NCI-H1694 (cell line): ENCODE measurements at places on chromosomes 3 and 15.

DNA sequence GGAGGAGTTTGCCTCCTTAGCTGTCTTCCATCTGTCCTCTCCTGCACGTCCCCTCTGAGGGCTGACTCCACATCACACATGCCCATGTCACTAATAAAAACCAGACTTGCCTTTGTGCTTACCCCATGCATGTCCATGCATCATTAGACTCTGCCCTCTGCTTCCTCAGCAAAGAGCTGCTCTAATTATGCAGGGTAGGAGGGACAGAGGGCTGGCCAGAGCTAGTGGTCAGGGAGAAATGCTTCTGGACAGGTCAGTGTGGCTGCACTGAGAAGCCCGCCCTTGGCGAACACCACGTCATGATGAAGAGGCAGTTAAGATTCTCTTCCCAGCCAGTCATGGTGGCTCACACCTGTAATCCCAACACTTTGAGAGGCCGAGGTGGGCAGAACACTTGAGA lies 8.9 kb downstream of the CA12 start:
- DNase-seq = no peak

GRCh38 chr15:50543556-50543955 lies 2.9 kb downstream of the USP50 start:
- DNase-seq = no peak

- no peak for DNase-seq
Measured at GRCh38 chr3:16468336-16469098, 45.0 kb downstream of the RFTN1 start.

DNA sequence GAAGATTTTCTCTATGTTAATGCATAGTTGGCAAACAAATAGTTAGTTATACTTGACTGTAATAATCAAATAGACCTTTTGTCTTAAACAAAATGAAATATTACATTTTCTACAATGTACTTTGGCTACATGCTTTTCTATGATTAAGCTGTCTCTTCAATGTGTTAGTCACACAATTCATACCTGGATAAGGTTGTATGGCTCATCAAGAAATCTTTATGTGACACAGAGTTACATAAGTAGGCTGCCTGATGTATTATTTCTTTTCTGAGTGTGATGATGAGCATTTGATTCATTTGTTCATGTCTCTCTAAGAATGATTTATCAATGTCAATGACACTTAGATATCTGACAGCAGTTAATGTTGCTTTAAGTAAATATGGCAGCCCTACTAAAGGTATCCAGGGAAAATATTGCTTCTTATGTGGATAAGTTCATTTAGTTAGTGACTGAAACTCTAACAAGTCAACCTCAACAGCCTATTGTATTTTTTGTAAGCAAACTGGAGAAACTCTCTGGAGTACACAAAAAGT lies 157.4 kb upstream of the SOX2 start:
- DNase-seq = no peak

GRCh38 chr15:24948495-24948894 lies 6.3 kb upstream of the SNRPN start:
- no peak for DNase-seq

- no peak for DNase-seq
Measured at GRCh38 chr15:58548308-58549012, 116.7 kb downstream of the LIPC start.

DNA sequence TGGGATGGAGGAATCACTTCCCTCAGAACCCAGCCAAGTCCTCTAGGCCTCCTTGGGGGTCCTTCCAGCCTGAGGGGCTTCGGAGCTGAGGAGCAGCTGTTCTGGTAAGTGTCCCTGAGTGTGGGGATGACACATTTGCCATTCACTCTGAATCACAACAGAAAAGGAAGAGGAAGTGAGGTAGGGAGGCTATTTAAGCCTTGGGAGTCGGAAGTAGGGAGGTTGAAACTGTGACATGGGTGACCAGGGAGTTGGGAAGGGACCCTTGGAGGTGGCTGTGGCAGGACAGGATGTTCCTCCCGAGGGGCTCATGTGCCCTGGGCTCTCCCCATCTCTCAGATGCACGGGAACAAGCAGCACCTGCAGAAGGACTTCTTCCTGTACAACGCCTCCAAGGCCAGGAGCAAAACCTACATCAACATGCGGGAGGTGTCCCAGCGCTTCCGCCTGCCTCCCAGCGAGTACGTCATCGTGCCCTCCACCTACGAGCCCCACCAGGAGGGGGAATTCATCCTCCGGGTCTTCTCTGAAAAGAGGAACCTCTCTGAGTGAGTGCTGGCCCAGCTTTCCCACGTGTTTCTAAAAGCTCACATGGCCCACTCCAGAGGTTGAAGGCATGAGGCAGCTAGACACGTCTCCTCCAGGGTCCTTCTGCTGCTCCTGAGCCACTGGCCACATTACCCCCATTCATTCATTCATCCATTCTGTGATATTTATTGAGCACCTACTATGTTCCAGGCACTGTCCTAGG lies 43.3 kb downstream of the CAPN3 start:
- no peak for DNase-seq

- no peak for DNase-seq
Measured at GRCh38 chr15:56608993-56609392, 124.3 kb downstream of the ZNF280D start.

- no peak for DNase-seq
Measured at GRCh38 chr15:72086010-72086697, 31.8 kb downstream of the MYO9A start.

DNA sequence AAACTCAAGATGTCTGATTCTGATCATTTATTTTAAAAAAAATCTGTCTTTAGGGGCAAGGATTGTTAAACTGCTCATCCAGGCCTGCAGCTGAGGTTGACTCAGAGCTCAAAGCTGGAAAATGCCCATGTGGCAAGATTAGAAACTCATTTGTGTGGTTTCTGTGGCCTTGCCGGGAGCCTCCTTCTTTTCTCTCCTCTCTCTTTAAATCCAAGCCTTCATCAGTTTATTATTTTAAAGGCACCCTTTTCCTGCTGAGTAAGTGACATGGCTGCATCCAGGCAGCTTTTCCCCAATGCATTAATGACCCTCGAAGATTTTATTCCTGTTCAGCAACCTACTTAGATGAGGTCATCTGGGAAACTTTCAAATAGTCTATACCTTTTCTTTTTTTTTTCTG lies 221.3 kb upstream of the CDIN1 start:
- DNase-seq = no peak

GRCh38 chr3:182182531-182182968 lies 470.8 kb downstream of the SOX2 start:
- peak; percentile 89 for DNase-seq

DNA sequence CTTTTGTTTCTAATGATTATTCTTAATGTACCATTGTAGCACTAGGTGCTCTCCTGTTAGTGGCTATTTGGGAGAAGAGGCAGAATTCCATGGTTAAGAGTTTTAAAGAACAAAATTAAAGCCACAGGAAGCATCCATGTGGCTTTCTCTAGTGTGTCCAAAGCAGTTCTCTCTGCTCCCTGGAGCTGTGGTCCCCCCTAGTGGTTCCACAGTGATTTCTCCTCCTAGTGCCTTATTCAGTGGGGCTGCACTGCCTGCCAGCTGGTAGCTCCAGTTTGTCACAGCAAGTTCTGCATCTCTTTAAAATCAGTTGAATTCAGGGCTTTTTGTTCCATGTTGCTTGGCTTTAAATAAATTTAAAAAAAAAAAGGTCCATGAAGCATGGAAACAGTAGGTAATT lies 39.6 kb upstream of the FAM98B start:
- DNase-seq = peak; percentile 63

GRCh38 chr15:97995881-97996603 lies 35.5 kb downstream of the ARRDC4 start:
- DNase-seq = no peak

DNA sequence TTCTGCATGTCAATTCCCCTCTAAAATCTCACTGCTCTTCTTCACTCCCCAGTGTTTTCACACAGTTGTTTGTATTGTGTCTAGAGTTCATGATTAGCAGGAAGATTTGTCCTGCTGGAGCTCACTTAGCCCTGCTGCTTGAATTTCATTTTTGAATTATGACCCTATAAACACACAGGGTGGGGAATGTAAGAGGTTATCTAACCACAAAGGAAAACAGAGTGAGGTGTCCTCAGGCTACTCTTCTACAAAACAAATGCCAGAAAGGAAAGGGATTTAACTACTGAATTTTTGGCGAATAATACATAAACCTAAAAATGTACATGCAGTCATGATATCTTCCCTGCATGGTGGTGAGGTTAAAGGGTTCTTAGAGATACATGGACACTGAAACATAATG lies 215.1 kb upstream of the CNTN4 start:
- DNase-seq = no peak

DNA sequence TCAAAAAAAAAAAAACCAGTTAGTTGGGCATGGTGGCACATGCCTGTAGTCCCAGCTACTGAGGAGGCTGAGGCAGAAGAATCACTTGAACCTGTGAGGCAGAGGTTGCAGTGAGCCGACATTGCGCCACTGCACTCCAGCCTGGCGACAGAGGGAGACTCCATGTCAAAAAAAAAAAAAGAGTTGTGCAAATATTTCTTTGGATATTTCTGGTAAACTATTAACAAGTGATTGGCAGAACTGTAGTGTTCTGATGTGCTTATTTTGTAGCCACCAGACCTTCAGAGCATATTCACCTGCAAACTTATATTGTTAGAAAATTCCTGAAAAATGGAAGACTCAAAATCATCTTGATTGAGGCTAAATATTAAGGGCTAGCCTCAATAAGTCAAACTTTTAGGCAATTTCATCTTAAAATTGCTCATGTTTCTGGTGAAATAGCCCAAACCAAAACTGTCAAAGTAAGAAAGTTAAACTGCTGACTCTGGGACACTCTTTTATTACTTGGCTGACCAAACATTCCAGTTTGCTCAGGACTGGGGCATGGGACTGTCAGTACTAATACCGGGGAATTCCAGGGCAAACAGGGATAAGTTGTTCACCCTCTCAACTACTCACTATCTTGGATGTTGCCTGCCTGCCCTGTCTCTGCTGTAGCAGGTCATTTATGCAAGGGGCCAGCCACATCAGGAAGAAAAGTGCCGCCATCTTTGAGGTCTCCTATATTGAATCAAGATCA lies 37.0 kb downstream of the ABHD2 start:
- DNase-seq = no peak

- no peak for DNase-seq
Measured at GRCh38 chr3:125154800-125155269, 57.7 kb downstream of the SLC12A8 start.

DNA sequence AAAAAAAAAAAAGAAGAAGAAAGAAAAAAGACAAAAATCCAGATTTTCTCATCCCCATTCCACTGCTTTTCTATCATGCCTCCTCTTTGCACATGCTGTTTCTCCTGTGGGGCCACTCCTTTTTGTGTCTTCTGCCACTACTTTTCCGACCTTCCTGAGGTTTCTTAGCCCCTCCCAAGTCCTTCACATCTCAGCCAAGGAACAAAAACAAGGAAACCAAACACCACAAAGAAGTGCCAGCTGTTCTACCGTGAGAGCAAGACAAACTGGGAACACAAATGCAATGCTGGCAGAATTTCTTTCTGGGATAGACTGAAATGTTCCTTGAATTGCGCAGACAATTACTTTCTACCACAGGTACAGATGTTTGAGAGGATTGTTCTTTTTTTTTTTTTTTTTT lies 83.2 kb downstream of the MB21D2 start:
- DNase-seq = no peak

- no peak for DNase-seq
Measured at GRCh38 chr3:125232401-125232800, 19.9 kb upstream of the SLC12A8 start.

GRCh38 chr15:88331291-88331690 lies 74.8 kb upstream of the NTRK3 start:
- DNase-seq = peak; percentile 6

- no peak for DNase-seq
Measured at GRCh38 chr15:84749111-84749991, 959 bp downstream of the ZNF592 start.

GRCh38 chr3:109112946-109113760 lies 4.8 kb downstream of the MORC1 start:
- no peak for DNase-seq

GRCh38 chr15:82999905-83000671 lies 11.4 kb downstream of the C15orf40 start:
- DNase-seq = peak; percentile 51

DNA sequence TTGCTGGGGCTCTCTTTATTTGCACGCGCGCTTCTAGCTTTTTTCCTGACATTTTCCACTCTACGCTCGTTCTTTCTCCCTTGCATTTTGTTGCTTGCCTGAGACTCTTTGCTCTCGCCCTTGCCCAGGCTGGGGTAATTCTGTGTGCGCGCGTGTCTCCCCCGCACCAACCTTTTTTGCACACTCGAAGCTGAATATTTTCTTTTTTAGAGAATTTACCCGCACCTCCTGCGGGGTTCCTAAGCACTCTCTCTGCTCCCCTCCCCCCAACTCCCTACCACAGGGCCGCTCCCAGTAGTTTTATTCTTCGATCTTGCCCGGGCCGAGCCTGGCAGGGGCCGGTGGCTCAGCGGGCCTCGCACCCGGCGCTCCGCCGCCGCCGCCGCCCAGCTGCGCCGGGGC lies 732 bp downstream of the FAM43A start:
- DNase-seq = no peak

- DNase-seq = no peak
Measured at GRCh38 chr3:43180694-43181093, 74.8 kb upstream of the POMGNT2 start.

DNA sequence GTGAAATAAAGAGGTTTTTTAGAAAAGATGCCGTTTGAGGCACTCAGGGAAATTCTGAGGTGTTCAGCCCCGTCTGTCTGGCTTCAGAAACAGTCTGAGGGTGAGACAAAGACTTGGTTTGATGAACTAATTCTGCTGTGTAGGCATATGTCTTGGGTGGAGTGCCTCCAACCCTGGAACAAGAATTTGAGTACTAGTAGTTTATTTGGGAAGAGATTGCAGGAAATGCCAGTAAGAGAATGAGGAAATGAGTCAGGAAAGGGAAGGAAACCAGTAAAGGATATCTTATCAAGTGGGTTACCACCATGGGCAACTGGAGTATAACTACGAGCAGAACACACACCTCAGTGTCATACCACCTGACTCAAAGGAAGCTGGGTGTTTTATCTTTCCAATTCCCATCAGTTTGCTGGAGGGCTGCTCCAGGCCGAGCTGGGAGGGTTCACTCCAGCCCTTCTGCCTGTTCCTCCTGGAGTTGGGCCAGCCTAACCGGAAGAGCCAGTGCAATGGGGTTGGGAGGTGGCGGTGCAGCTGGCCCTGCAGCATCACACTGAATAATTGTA lies 75.3 kb downstream of the TGFBR2 start:
- no peak for DNase-seq

- DNase-seq = no peak
Measured at GRCh38 chr15:71078506-71079207, 36.6 kb upstream of the THSD4 start.

GRCh38 chr3:128727996-128728395 lies 2.0 kb downstream of the RAB7A start:
- DNase-seq = no peak

DNA sequence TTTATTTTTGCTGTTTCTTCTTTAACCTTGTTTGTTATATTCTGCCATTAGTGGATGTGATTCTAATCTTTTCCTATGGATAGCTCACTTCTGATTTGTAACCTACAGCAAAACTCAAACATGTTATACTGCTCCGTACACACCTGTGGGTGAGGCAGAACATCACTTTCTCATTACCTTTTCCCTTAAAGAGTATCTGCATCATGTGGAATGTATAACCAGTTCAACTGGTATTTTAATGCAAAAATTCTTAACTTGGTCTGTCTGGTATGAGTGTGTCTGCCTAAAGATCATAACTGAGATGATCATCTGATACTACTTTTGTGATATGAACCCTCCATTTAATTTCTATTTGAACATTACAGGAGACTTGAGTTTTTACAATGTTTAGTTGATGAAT lies 13.0 kb upstream of the UPK1B start:
- no peak for DNase-seq

- no peak for DNase-seq
Measured at GRCh38 chr15:100147828-100148227, 193.9 kb downstream of the ADAMTS17 start.
